ENCODE measurements at places on chromosomes 11 and 22.
A peak's percentile ranks its signal among the peaks of the same experiment; 100 is the strongest.

- peak; percentile 54 for DNase-seq
These were observed 1.9 kb upstream of the ADM start for GRCh38 chr11:10302744-10303557.

DNA sequence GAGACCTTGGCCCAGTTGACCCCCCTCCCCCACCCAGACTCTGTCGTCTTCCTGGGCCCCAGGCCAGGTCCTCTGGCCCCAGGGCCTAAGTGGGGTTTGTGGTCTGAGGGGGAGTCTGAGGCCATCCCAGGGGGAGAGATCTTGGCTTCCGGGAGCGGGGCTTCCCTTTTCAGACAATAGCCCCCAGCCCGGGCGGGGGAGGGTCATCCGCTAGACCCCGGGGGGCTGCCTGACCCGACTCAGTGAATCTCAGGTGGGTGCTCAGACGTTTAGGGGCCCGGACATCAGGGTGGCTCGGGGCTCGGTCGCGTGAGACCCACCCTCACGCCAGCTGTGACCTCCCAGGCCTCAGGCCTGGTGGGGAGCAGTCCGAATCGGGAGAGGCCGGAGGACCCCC lies 609 bp downstream of the MAPK11 start:
- DNase-seq, result no peak

- no peak for DNase-seq
These were observed 12.3 kb downstream of the TSPAN32 start for GRCh38 chr11:2314136-2314524.

DNA sequence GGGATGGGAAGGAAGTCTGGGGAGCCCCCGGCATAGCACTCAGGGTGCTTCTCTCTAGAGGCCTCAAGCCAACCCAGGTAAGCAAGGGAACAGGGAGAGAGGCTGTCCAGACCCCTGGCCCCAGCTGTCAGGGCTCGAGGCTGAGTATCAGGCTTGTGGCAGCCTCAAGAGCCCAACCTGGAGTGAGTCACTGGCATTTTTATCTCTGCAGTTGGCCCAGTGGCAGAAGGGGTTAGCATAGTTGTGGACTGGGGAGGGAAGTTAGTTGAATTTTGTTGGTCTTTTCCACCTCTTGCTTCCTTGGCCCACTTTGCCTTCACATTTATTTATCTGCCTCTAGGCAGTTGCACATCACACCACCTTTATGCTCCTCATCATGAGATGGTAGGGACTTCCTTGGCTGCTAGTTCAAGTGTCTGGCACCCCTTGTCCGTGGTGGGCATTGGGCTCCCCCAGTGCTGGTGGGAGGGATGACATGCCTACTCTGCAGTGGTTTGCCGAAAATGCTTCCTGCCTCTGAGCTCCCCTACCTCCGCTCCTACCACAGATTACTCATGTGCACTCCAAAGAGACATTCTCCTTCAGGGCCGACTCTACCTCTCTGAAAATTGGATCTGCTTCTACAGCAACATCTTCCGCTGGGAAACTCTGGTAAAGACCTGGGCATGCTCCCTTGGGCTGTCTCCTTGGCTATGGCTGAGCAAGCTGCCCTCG lies 60.1 kb downstream of the SCN3B start:
- no peak for DNase-seq

DNA sequence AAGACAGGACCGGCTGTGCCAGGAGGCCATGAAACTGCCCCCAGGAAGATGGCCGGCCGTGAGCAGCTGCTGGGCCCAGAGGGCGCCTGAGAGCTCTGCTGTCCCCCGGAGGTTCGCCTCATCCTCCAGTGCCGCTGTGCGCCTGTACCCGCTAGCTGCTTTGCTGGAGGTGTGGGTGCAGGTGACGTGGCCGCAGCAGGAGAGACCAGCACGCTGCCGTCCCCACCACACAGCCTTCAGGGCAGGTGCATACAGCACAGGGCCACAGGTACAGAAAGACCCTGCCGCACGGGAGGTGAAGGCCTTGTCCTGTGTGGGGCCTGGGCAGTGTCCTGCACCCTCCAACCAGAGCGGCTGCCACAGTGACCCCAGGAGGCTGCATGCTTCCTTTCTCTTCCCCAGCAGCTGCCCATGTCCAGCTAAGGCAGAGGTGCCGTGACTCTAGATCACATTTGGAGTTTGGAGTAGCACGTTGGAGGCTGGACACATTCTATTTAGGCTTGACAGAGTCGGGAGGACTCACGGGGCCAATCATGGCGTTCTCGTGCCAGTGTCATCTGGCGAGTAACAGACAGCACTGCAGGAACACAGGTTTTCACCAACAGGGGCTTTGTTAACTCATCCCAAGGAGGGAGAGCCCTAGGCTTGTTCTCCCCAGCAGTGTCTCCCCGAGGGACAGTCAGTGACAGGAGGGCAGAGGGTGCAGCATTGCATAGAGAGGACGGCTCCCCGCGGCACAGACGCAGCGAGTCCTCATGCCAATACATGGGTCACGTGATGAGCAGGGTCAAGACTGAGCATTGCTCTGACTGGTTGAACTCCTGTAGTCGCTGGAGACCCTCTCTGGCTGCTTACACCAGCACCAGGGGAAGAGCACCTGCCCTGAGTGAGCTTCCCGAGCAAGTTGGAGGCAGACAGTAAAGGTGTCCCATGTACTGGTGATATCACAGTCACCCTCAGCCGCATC lies 18.7 kb upstream of the PANX2 start:
- DNase-seq, result no peak

GRCh38 chr11:108474664-108475463 lies 7.5 kb upstream of the C11orf65 start:
- DNase-seq, result no peak

GRCh38 chr11:125554038-125554437 lies 15.2 kb upstream of the EI24 start:
- DNase-seq, result no peak

GRCh38 chr22:44964722-44965078 lies 45.1 kb downstream of the PHF21B start:
- no peak for DNase-seq

DNA sequence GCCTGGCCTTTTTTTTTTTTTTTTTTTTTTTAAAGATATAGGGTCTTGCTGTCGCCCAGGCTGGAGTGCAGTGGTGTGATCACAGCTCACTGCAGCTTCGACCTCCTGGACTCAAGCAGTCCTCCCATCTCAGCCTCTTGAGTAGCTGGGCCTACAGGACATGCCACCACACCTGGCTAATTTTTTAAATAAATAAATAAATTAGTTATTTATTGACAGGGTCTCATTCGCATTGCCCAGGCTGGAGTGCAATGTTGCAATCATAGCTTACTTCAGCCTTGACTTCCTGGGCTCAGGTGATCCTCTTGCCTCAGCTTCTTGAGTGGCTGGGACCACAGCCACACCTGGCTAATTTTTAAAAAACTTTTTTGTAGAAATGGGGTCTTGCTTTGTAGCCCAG lies 10.5 kb downstream of the AP2A2 start:
- DNase-seq, result no peak

DNA sequence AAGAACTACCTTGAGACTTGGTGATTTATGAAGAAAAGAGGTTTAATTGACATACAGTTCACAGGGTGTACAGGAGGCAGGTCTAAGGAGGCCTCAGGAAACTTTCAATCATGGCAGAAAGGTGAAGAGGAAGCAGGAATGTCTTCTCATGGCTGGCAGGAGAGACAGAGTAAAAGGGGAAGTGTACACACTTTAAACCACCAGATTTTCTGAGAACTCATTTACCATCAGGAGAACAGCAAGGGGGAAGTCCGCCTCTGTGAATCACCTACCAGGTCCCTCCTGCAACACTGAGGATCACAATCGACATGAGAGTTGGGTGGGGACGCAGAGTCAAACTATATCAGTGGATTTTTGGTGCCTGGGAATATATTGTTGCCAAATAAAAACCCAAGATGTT lies 40.3 kb upstream of the OR5D13 start:
- DNase-seq, result no peak

Data from T-helper 2 cell (primary cell).